ENCODE measurements at places on chromosomes 1 and 21.

DNA sequence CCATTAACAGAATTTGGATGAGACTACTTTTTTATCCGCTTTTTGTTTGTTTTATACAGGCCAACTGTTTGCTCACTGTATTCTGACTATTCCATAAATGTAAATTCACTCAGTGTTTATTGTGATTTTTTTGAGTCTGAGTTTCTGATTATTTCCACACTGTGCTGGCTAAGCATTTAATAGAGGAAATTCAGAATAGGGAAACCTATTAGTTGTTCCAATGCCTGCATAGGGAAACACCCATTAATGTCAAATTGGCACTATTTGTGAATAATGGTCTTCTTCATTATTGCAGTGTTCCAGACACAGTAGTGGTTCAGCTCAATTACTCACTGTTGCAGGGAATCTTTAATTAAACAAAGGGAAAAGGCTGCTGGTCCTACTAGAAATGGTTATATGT lies 174.7 kb upstream of the SGIP1 start:
- DNase-seq: no peak

GRCh38 chr1:110713221-110713620 lies 38.5 kb upstream of the KCNA3 start:
- no peak for DNase-seq

DNA sequence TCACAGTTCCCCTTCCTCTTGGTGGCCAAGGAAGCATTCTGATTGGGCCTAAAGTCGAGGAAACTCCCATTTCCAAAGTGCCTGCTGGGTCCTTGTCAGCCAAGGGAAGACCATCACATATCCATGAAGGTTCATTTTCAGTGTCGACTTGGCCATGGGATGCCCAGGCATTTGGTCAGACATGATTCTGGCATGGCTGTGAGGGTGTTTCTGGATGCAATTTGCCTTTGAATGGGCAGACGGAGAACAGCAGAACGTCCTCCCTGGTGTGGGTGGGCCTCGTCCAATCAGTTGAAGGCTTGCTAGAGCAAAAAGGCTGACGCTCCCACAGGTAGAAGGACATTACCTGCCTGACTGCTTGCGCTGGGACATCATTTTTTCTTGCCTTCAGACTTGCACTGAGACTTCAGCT lies 48.3 kb upstream of the LBR start:
- no peak for DNase-seq

DNA sequence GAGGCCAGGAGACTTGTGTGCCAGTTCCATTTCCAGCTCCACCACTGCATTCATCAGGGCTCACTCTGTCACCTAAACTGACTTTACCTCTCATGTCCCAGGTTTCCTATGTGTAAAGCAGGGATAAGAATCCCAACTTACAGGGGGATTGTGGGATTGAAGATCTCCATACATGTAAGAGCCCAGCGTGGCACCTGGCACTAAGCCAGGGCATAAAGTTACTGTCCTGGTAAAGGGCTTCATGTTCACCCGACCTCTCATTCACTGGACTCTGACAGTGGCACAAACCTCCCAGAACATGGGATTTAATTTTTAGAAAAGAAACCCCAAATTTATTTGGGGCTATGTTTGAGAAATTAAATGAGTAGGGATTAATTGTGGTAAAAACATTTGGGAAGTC lies 8.9 kb upstream of the IGFN1 start:
- no peak for DNase-seq

DNA sequence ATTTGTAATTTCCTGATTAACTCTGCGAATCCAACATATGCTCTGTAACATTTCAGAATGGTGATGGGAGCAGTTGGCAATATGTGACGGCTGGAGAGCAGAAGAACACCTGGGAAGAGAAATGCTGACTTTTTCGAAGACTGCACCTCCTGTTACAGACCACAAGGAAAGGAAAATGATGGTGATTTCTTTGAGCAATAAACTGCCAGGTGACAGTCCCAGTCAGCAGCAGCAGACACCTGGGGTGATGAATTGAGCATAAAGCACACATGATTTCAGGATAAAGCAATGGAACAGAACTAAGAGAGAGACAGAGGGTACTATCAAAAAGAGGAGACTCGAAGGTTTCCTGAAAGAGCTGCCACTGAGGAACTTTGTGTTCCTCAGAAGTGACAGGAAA lies 528.6 kb downstream of the NEGR1 start:
- DNase-seq: no peak

DNA sequence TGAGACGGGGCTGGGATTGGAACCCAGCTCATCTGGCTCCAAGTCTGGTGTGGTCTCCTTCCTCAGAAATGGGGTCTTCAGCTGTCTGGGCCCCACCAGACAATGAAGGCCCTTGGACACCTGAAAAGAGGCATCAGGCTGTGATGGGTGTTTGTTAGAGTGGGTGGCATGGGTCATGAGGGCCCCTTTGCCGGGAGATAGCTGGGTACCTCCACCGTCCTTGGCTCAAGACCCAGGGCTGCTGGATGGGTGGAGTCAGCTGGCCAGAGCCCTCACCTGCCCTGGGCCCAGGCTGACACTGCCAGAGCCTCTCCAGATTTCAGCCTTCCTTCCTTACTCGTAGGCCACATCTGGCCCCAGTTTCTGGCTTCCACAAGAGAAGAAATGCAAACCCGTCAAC lies 13.4 kb upstream of the TTC22 start:
- DNase-seq: no peak

DNA sequence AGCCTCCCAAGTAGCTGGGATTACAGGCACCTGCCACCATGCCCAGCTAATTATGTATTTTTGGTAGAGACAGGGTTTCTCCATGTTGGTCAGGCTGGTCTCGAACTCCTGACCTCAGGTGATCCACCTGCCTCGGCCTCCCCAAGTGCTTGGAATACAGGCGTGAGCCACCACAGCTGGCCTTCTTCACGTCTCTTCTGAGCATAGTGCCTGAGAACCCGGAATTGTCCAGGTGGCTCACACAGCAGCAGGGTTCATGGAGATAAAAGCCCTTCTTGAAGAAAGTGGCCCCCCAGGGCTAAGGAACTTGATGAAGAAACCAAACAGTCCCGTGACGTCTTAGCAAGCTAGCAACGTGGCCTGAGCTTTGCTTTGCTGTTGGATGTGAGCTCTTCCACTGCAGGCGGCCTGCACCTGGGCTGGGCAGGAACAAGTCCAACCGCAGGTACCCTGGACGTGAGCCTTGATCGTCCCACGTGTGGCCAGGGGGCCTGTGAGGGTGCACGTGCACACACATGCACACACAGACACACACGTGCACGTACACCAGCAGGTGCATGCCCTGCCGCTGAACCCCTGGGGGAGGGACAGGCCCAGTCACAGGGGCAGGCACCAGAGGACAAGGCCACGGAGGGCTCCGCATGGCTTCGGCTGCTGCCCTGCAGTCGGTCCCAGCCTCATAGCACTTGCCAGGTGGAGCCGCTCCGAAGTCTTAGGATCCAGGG lies 23.4 kb upstream of the TRAPPC10 start:
- no peak for DNase-seq

DNA sequence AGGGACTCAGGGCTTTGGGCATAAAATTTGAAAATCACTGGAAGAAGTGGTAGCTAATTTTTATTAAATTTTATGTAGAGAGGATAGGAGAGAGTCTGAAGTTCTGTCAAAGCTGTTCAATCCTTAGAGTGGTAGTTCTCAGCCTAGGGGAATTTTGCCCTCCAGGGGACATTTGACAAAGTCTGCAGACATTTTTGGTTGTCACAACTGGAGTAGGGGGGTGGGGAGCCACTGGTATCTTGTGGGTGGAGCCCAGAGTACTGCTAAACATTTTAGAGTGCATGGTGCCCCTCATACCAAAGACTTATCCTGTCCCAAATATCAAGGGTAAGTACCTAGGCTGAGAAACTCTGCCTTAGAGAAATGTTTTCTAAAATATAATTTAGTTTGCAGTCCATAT lies 30.2 kb downstream of the RASAL2 start:
- DNase-seq: no peak

GRCh38 chr1:168512864-168513595 lies 30.8 kb downstream of the XCL2 start:
- DNase-seq: no peak

- DNase-seq: no peak
These were observed 8.1 kb upstream of the STMN1 start for GRCh38 chr1:25914074-25914995.

DNA sequence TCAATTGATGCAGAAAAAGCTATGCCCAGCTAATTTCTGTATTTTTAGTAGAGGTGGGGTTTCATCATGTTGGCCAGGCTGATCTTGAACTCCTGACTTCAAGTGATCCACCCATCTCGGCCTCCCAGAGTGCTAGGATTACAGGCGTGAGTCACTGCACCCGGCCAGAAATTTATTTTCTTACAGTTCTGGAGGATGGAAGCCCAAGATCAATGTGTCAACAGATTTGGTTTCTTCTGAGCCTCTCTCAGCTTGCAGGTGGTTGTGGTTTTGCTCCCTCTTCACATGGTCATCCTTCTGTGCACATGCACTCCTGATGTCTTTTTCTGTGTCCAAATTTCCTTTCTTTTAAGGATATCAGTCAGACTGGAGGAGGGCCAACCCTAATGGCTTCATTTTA lies 35.6 kb downstream of the SHCBP1L start:
- no peak for DNase-seq

- DNase-seq: no peak
These were observed 88.7 kb downstream of the KAZN start for GRCh38 chr1:14687147-14687546.

DNA sequence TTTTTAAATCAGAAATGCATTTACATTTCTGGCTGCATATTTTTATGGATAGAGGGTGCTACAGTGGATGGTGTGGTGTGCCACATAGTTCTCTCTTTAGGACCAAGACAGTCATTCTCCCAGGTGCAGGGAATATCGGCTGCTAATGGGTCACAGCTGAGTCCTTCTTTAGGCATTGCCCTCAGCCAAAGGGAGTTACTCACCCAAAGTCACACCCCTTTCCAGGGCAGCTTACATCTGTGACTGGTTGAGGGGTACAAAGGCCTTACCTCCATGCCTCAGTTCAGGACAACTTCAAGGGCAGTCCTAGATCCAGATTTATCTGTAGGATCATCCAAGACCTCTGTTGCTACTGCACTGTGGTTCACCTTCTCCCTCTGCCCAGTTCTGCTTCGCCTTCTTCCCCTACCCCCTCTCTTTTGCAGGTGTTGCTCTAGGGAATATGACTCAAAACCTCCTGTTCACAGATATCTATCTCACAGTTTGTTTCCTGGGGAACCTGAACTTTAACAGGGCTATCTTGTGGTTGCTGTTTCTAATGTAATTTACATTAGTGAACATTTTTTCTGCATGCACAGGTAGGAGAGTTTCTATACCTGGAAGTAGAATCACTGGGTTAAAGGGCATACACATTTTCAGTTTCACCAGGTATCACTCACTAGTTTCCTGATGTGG lies 413.9 kb downstream of the RPS6KC1 start:
- DNase-seq: no peak

- no peak for DNase-seq
These were observed 28.0 kb upstream of the SMPDL3B start for GRCh38 chr1:27906759-27907158.

DNA sequence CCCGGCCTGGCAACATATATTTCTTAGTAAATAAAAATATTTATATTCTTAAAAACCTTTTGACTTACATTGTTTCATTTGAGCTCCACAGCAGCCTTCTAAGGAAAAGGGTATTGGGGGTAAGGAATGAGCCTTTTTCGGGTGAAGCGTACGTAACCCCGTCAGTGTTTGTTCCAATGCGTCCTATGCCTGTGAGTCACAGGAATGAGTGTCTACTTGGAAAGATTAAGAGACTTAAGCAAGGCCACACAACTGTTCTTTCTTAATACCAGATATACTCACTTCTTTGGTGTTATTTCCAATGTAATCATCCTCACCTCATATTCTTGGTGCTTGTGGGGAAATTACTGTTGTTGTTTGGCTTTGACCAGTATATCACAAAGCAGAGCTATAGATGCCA lies 22.7 kb downstream of the WDTC1 start:
- no peak for DNase-seq

DNA sequence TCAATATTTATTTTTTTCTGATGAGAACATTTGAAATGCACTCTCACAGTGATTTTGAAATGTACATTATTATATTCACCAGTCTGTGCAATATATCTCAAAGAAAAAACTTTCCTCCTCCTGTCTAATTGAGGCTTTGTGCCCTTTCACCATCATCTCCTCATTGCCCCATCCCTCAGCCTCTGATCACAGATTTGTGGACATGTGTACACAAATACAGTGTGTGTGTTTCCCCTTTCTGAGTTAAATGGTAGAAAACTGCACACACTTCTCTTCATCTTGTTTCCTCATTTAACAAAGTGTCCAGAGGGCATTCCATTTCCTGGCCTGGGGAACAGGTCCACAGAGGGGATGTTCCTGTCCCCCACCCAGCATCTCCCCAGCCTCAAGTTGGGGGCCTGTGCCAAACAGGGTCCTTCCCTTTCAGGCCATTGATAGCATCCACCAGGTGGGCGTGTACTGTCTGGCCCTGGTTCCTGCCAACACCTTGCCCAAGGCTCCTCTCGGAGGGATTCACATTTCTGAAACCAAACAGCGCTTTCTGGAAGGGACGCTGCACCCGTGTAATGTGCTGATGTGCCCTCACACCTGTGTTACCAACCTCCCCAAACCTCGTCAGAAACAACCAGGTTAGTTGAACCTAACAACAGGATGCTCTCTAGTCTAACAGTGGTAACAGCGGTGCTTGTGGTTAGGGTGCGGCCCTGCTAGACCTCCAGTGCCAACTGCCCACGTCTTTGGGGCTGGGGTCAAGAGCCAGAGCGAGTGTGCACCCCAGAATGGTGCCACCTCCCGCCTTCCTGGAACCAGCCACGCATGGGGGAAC lies 54.6 kb downstream of the S100B start:
- no peak for DNase-seq
